PC-3 (cell line): ENCODE measurements at places on chromosomes 13 and 19.

DNA sequence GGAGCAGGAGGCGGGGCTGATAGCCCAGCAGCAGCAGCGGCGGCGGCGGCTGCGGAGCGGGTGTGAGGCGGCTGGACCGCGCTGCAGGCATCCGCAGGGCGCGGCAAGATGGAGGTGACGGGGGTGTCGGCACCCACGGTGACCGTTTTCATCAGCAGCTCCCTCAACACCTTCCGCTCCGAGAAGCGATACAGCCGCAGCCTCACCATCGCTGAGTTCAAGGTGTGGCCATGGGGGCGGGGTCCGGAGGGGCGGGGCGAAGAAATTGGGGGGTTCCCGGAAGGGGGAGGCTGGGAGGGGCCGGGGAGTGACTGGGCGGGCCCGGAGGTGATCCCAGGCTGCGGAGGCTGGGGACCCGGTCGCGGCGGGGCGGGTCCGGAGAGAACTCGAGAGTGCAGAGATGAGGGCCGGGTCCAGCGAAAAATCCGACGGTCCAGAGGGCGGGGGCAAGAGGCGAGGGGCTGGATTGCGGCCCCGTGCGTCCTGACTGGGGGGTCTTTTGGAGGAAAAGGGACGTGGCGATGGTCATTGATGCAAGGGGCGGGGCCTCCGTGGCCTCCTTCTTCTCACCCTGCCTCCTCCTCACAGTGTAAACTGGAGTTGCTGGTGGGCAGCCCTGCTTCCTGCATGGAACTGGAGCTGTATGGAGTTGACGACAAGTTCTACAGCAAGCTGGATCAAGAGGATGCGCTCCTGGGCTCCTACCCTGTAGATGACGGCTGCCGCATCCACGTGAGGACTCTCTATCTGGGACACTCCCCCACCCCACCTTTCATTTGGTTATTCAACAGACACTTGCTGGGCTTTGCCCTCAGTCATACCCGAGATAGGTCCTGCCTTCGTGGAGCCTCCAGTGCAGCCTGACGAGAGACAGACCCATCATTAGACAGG lies at the start of gene TBCB:
TBCB (plus strand) TSS at position 16 of the 891 bp plus-strand sequence; CDS start at position 109, 93 bp downstream.
- no peak for DNase-seq

DNA sequence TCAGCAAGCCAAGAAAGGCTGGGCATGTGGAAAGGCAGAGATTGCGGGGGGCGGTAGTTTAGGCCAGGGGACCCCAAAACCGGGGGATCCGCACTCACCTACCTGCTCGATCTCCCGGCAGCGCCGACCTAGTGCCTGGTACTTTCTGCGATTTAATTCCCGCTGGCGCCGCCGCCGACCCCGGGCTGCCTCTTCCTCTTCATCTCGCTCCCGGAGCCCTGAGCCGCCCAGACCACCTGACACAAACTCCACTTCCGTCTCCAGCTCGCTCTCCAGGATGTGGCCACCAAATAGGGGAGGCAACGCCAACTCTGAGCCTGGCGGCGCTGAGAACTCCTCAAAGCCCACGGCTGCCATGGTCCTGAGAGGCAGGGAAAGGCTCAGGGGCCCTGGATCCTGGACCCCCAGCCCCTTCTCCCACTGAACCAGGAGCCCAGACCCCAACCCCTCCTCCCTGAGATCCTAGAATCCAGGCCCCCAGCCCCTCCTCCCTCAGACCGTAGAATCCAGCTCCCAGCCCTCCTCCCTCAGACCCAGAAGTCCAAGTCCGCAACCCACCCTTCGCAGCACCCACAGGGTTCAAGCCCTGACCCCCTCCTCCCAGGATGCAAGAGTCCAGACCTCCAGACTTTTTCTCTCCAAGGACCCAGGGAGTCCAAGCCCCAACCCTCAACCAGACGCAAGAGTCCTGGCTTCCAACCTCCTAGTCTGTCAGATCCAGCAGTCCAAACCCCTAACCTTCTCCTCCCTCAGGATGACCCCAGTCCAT lies 933 bp downstream of the TFPT start:
- peak; percentile 64 for DNase-seq

DNA sequence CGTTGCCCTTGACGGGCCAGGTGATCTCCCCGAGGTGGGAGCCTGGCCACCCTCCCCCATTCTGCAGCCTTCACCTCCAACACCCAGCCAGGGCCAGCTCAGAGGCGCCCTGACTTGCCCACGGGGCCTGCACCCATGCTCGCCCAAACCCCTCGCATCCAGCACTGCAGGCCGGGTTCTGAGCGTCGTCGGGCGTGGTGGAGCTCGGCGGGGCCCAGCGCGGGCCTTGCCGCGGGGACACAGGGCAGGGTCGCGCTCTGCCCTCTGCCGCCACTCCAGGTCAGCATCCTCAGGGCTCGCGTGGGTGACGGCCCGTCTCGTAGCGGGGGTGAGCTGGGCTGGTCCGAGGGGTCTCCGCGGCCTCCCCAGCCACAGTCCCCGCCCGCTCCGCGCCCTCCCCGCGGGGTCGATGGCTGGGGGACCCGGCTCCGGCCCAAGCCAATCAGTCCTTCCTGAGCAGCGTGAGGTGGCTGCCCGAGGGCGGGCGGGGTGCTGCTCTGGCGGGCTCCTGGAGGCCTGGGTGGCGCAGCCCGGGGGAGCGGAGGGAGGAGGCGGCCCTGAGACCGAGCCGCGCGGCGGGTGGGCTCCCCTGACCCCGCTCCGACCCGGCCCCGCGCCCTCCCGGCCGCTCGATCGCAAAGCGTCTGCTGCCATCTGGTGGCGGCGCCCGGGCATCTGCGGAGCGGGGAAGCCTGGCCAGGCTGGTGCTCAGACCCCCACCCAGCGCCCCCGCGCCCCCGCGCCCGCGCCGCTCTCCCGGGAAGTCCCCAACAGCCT lies 61.4 kb downstream of the CCNE1 start:
- peak; percentile 43 for DNase-seq

DNA sequence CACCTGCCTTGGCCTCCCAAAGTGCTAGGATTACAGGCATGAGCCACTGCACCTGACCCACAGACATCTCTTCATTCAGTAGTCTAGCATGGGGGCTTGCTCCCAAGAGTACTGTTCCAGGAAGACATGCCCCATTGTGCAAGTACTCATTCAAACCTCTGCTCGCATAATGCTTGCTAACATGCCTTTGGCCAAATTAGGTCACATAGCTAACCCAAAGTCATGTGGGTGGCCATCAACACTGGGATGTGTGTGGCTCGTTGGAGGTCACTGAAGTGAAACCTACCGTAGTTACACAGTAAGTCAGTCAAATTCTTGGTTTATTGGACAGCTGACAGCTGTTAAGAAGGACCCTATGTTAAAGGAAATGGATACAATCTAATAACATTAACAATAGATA lies 20.3 kb downstream of the RFXAP start:
- DNase-seq = no peak

DNA sequence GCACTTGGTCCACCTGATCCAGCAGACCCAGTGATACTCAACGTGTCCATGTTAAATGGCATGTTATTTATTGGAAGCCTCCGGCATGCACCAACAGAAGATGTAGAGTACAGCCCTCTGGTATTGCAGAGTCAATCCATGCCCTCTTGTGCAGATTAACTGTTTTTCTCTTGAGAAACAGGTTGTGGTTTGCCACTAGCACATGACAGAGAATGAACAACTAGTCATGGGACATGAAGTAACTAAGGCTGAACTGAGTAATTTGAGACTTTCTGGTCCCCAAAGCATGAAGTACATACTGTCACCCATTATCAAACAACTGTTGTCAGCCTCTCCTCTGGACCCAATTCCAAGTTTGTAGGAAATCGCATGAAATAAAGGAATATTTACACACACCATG lies 3.2 kb downstream of the ZNF562 start:
- no peak for DNase-seq

DNA sequence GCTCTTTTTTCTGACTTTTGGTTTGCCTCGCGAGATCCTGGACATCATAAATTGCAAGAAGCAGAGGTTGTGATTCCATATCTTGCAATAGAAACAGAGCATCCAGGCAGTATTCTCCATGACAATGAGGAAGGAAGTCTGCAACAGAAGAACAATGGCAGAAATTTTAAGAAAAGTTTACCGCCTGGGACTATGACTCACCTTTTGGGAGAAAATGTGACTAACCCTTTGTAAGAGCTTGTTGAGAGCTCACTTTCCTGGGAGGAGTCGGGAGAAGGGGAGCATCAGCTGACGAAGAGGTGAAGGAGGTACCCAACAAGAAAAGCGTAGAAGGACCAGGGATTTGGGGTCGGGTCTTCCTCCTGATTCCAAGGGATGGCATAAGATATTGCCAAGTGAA lies 34.3 kb upstream of the TNFSF11 start:
- DNase-seq = peak; percentile 79

DNA sequence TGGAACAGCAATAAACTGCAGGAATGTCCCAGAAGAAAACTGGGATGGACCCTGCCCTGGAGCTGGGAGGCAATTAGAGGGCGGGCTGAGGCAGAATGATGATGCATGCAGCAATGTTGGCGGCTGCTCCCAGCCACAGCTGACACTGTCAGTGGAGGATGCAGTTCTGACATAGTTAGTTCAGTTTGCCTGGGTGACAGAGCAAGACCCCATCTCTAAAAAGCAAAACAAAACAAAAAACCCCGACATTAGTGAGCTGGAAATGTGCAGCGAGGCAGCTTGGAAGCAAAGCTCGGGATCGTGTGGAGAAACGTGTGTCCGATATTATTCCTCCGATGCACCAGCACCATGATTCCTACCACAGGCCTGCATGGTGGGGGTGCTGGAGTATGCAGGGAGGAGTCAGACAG lies 110.1 kb upstream of the UQCRFS1 start:
- DNase-seq = no peak

GRCh38 chr13:31121379-31122140 lies 40.1 kb downstream of the HSPH1 start:
- DNase-seq = no peak

DNA sequence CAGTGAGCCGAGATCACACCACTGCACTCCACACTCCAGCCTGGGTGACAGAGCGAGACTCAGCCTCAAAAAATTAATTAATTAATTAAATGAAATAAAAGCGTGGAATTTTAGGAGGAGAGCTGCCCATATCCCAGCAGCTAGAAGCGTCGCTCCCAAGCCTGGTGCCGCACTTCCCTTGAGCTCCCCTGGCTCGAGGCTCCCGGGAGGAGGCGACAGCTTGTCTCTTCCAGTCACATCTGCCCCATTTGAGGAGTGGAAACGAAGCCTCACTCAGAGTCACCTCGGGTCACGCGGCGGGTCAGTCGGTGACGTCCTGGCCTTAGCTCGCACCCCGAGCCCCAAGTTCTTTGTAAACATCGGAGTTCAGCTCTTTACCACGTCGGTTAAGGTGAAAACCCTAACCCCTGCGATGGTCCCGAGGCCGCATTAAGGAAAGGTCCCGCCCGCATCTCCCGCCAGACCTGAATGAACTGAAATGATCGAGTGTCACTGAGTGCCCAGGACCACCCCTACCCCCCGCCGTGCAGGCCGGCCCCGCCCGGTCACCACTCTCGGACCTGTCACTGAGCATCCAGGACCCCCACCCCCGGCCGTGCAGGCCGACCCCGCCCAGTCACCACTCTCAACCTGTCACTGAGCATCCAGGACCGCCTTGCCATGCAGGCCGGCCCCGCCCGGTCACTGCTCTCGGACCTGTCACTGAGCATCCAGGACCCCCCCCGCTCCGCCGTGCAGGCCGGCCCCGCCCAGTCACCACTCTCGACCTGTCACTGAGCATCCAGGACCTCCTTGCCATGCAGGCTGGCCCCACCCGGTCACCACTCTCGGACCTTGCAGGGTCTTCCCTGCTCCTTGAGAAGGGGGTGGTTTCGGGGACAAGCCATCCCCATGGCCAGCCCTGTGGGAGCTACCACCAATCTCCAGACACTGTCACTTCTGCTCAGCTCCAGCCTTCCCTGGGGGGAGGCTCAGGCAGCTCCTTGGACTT lies 176.9 kb downstream of the KDM4B start:
- DNase-seq = no peak

DNA sequence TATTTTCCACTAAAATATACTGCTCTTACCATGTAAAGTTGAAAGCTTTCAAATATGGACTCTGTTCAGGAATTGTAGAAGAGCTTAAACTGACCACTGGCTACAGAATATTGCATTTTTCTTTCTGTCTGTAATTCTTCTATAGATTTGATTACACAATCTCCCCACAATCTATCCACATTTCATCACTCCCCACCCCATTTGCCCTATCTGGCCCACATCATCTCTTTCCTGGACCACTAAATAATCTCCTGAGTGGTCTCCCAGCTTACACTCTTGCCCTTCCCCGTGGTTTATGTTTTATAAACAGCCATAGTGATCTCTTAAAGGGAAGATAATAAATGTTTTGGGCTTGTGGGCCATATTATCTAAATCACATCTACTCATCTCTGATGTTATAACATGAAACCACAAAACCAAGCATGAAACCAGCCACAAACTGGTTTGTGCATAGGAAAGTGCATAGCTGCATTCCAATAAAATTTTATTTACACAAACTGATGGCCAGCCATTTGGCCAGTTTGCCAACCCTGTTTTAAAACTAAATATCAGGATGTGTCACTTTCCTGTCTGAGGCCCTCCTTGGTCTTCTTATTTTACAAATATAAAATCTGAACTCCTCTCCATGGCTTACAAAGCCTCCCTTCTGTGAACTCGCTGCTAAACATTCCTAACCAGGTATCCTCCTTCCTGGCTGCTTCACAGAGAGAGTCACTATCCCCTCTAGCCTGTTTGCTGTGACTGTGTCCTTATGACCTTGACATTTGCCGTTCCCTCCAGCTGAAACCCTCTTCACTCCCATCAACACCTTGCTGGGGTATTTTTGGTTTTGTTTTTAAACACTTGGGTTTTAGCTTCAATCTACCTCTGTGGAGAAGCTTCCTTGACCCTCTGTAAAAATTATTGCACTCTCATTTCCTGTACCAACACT lies 500.9 kb downstream of the GPC6 start:
- DNase-seq = peak; percentile 85

DNA sequence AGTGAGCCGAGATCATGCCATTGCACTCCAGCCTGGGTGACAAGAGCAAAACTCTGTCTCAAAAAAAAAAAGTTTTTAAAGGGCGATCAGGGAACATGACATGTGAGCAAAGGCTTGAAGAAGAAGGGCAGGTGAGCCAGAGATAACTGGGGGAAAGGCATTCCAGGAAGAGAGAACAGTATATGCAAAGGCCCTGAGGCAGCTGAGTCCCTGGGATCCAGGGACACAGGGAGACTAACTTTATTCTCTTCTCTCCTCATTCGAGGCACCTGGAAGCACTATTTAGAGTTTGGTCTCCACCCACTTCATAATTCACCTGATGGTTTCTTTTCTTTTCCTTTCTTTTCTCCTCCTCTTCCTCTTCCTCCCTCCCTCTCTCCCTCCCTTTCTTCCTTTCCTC lies 17.6 kb downstream of the ZSCAN5A start:
- DNase-seq = no peak

DNA sequence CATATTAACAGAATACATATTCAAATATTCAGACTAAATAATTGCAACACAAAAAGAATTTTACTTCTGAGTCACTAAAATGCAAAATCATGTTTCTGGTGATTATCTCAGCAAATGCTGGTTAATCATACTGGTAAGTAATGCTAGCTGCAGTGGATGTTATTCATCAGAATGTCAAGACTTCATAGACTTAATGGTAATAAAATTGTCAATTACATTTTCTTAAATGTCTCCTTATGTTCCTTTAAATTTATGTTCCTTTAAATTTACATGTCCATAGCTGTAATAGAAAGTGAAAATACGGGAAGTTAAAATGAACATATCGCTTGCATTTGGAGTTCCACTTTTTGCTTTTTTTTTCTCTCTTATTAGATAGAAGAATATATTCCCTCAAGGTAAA lies 853.0 kb downstream of the SLITRK6 start:
- no peak for DNase-seq
